ENCODE measurements at places on chromosomes 3 and 15.

- DNase-seq, result no peak
Measured at GRCh38 chr3:125134952-125135351, 77.6 kb downstream of the SLC12A8 start.

DNA sequence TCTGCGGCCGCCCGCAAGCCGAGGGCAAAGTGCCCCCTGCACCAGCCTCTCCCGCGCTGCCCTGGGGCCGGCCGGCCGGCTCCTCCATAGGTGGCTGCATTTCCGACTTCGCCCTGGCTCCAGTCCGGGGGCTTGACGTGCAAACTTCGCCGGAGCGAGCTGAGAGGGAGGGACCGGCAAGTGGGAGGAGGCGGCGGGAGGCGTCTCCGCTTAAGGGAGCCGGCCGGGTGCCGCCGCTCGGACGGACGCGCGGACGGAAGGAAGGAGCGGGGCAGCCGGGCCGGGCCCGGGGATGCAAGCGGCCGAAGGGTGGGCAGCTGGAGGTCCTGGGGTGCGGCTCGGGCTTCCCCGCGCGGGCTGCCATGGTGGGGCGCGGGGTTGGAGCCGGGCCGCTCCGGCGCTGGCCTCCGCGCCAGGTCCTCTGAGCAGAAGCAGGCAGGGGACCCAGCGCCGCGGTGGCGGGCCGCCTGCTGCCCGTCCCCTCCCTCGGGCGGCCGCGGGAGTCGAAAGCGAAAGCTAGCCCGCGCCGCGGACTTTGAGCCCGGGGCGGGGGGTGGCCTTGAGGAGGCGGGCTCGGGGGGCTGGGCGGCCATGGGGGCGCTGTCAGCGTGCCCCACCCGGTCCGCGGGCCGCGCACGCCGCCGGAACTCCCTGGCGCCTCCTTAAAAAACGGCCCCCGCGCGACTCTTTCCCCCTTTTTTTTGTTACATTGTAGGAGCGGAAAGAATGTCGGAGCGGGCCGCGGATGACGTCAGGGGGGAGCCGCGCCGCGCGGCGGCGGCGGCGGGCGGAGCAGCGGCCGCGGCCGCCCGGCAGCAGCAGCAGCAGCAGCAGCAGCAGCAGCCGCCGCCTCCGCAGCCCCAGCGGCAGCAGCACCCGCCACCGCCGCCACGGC, at the start of gene SCAANT1:
TSS of gene SCAANT1 (minus strand) at position 511 of the 895 bp plus-strand sequence.
- peak; percentile 72 for DNase-seq

- no peak for DNase-seq
Measured at GRCh38 chr15:62083194-62084154, 16.7 kb downstream of the C2CD4A start.

GRCh38 chr15:91867581-91868026, 14.1 kb downstream of the SLCO3A1 start:
- no peak for DNase-seq

DNA sequence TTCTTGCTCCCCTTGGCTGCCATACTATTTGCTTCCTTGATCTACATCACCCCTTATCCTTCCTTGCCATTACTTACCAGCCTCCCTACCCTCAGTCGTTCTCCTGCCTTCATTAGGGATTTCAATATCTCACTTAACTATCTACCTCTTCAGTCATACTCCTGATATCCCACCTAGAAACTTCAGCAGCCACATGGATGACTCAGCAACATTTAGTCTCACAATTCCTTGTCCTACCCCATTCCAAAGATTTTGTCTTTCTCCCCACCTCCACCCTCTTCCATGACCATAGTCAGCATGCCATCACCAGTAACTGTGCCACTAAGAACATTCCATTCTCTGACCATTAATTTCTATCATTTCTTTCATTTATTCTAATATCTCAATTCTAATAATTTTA, 18.4 kb downstream of the UPK1B start:
- no peak for DNase-seq

- no peak for DNase-seq
Measured at GRCh38 chr3:160312014-160312624, 86.9 kb downstream of the C3orf80 start.

DNA sequence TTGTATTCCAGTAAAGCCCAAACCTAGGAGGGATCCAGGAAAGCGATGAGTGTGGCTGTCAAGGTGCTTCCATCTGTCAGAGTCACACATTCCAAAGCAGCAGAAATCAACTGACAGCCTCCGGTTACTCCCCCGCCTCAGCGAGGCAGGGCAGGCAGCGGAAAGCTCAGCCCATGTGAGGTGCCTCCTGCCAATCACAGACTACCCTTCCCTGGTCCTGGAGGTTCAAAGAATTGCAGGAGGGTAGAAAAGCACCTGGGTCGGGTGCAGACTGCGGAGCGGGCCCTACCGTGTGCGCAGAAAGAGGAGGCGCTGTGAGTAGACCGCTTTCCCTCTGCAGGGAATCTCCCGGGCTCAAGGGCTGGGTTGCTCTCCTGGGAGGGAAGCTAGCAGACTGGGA, at the start of gene UPK1B:
TSS of gene UPK1B (plus strand) at position 274 of the 400 bp plus-strand sequence. CDS start 13,144 bp downstream, outside the sequence.
- no peak for DNase-seq

- DNase-seq, result no peak
Measured at GRCh38 chr15:91265416-91265940, 165.4 kb downstream of the SV2B start.

DNA sequence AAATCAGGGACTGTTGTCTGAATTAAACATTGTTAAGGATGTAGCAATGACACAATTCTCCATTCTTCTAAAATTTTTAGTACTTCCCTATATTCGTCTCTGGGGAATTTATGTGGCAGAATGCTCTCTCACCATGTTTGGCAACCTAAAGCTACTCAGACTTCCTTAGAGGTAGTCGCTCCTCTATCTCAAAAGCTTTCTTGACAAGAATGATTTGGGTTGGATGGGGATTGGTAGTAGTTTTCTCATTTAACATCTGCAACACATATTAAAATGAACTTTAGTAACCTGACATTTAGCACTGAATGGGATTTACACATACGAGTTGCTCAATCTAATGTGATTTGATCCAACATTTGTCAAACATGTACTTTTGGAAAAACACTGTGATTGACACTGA, 233.3 kb downstream of the RBMS3 start:
- DNase-seq, result no peak

DNA sequence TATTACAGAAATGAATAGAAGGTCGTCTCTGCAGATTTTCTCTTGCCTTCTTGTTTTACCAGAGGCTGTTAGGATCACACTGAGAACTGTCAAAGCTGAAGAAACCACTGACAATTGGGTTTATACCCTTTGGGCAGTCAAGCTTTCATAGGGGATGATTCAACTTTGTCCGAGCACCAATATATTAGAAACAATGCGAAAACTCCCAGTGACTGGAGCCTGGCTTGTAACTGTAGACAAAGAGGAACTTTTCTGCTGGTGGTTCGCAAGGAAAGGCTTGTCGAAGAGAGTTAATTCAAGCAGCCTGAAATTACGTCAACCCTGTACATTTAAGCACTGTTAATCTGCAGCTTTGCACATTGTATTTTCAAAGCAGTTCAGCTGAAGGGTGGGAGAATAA, 193.2 kb upstream of the ZNF385D start:
- no peak for DNase-seq

DNA sequence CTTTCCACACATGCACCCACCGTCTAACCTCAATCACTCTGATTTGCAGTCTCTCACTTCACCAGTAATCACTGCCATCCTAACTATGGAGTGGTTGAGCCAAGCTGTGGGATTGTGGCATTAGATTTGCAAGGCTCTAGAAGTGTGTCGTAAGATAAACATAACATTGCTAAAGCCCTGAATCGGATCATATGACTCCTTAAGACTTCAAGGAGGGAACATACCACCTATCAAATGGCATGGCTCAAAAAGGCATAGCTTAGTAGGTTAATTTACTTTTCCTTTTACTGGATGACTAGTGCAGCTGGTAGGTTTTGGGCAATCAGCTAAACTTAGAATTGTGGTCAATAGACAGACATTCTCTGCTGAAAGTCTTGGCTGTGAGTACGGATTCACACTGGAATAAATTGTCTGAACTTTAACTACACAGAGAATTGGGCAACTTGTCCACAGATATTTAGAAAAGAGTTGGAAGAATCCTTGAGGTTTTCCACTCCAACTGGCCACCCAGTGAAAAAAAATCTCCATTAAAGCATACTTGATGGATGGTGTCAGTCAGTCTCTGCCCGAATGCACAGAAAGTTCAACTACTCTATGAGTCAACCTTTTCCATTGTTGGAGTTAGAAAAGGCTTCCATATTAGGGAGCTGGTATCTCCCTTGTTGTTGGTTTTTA, 476.7 kb upstream of the CBLB start:
- no peak for DNase-seq

DNA sequence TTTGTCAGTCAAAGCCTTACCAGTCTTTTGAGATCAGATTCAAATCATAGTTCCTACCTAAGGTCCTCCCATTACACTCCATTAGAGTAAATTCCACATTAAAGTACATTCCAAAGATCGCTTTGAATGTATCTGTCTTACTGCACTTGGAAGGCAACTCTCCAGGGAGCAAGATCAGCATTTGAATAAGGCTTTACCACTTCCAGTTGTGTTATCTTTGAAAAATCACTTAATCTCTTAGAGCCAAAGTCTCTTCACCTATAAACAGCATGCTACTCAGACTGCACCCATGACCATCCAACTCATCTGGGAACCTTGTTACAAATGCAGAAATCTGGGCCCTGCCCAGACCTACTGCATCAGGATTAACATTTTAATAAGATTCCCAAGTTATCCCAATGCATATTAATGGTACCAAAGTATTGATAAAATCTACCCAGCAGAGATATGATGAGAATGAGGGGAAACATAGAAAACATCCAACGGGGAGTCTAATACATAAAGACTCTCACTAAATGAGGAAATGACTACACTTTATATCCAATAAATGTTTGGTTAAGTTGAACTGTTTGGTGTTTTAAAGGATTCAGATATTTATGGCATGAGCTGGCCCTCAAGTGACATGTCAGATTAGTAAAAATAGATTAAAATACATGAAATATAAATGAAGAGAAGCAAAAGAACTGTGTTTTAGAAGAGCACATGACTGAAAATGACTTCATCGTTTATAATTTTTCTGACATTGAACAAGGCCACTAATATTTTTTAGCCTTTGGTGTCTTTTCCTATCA, 75.9 kb downstream of the TNIK start:
- no peak for DNase-seq

DNA sequence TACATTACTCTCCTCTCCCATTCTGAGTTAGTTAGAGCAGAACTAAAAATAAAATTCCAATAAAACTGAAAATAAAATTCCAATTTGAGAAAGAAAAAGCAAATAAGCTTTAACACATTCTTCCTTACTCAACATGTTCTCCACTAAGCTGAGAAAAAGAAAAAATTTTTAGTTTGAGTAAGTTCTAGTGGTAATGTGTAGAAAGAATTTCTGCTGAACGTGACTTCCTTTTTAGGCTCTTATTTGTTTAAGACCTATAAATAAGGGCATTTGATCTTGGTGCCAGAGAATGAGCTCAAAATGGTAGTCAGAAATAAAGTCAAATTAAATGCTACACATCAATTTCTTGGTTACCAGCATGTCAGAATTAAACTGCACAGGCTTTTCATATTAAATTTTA, 57.6 kb upstream of the ABHD10 start:
- DNase-seq, result no peak

GRCh38 chr3:187954873-187955586, 198.9 kb upstream of the LPP start:
- DNase-seq, result no peak

DNA sequence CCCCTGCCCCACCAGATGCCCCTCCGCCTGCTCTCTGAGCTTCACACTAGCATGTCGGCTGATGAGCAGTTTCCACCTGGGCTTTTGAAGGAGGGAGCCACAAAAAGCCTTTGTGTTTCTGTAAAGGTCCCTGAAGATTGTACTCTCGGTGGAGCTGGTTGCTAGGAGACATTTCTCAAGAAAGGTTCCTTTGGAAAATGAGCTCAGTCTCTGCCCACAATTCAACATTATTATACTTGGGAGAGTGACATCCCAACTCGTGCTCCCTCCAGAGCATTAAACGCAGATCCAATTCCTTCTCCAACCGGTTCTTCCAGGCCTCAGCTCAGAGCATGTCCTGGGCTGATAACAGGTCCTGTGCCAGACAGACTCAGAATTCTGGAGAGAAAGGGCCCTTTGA, 26.8 kb upstream of the FAM107A start:
- no peak for DNase-seq

- no peak for DNase-seq
Measured at GRCh38 chr3:192827208-192827607, 90.4 kb downstream of the MB21D2 start.

GRCh38 chr3:155958676-155959075, 88.2 kb downstream of the GMPS start:
- no peak for DNase-seq

- no peak for DNase-seq
Measured at GRCh38 chr3:55655544-55655943, 168.4 kb upstream of the WNT5A start.
